ENCODE measurements at places on chromosomes 2 and 18. TPM values are rescaled to one million over a fixed set of nuclear protein-coding genes. Genes with fewer than 3 reads are reported as not detected.
A peak's percentile ranks its signal among the peaks of the same experiment; 100 is the strongest.

ASXL3 gene
- total RNA-seq, result 1.2 TPM

FAM210A gene
- total RNA-seq, result 21.9 TPM

GALNT14 gene
- total RNA-seq, result not detected

LYPD6B gene
- total RNA-seq, result not detected

LAMA1 gene
- 1.7 TPM for total RNA-seq

CYP27A1 gene
- 11.6 TPM for total RNA-seq

TMEM163 gene
- 16.7 TPM for total RNA-seq

SCYGR4 gene
- total RNA-seq, result not detected

SCYGR7 gene
- total RNA-seq, result not detected

TEX44 gene
- not detected for total RNA-seq

SLC1A4 gene
- total RNA-seq, result 14.9 TPM

ZNF892 gene
- 12.5 TPM for total RNA-seq

RAX gene
- not detected for total RNA-seq

DNA sequence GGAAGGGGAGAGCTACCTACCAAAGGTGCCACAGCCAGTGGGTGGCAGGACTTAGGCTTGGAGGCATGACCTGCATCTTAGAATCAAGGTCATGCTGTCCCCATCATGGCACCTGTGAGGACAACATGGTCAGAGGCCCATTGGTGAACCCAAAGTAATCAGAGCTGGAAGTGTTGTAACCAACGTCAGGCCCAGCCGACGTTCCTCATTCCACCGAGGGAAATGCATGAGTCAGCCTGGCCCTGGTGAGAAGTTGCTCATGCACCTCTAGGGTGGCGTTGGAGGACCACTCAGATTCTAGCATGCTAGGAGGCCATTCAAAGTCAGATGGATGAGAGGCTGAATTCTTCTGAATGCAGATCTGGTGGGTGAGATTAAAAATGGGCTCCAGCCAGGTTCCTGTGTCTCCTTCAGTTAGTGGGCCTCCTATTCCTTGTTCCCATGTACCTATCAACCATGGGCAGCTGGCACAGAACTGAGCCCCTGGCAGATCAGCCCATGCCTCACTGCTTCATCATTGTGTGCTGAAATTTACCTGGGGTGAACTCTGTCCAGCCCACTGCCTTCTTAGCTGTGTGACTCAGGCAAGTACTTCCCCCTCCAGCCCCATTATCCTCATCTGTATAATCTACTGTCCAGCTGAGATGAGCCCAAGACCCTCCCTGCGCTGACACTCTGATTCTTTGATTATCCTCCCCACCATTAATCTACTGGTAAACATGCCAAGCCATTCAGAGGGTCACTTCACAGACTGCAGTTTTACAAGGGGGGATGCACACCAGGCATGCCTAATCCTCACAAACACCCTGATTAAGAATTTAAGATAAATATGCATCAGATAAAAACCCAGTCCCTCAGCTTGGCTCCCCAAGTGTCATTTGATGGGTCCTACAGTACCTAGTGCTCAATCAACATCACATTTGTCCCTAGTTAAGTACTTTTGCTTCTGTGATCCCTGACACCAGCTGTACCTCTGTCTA, 14.0 kb downstream of the SLC14A2 start:
- no peaks in the 10 kb centered on the region for H3K27me3 ChIP-seq
- no peak overlapping the region for H3K4me3 ChIP-seq
- H3K4me1 ChIP-seq, result no peaks in the 10 kb centered on the region
- no peak for DNase-seq
- H3K27ac ChIP-seq, result no peak overlapping the region
- no peaks in the 10 kb centered on the region for H3K36me3 ChIP-seq

GRCh38 chr2:235500761-235501672, 7.2 kb downstream of the AGAP1 start:
- no peaks in the 10 kb centered on the region for H3K27me3 ChIP-seq
- H3K36me3 ChIP-seq, result no peaks in the 10 kb centered on the region
- H3K4me1 ChIP-seq, result peaks cover 73% of the 10 kb centered on the region
- no peak for DNase-seq
- no peak overlapping the region for H3K4me3 ChIP-seq
- no peak overlapping the region for H3K27ac ChIP-seq

DNA sequence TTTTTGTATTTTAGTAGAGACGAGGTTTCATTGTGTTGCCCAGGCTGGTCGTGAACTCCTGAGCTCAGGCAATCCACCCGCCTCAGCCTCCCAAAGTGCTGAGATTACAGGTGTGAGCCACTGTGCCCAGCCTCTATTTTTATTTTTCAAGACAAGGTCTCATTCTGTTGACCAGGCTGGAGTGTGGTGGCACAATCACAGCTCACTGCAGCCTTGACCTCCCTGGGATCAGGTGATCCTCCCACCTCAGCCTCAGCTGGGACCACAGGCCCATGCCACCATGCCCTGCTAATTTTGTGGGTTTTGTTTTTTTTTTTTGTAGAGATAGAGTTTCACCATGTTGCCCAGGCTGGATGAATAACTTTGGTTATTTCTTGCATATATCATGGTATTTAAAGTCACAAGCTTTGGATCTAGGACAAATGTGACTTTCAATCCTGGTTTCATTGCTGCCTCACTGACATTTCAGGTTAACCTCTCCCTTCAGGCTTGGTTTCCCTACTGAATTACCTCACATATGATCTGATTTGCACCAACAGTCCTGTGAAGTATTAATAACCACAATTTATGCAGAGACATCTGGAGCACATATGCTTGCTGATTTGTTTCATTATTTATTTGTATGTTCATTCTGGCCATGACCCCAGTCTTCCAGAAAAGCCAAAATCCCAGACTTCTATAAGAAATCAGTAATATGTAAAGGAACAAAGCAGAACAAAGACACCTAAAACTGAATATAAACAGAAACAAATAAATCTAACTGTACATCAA, 17.5 kb upstream of the RAB31 start:
- no peaks in the 10 kb centered on the region for H3K36me3 ChIP-seq
- H3K27me3 ChIP-seq, result no peaks in the 10 kb centered on the region
- no peak overlapping the region for H3K4me3 ChIP-seq
- no peak for DNase-seq
- peaks cover 2% of the 10 kb centered on the region for H3K4me1 ChIP-seq
- no peak overlapping the region for H3K27ac ChIP-seq

DNA sequence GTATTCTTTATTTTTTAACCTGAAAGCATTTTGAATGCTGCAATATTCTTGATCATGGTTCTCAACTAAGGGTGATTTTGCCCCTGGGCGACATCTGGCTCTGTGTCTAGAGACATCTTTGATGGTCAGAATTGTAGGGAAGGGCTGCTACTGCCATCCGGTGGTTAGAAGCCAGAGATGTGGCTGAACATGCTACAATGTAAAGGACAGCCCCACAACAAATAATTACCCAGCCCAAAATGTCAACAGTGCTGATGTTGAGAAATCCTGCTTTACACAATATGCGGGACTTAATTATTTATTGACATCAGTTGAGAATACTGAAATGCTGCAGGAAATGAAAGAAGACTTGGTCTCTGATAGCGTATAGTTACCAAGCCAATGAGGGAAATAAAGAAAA, 37.5 kb upstream of the SERPINB2 start:
- DNase-seq, result no peak
- no peaks in the 10 kb centered on the region for H3K27me3 ChIP-seq
- no peaks in the 10 kb centered on the region for H3K4me1 ChIP-seq
- no peaks in the 10 kb centered on the region for H3K36me3 ChIP-seq
- no peak overlapping the region for H3K27ac ChIP-seq
- H3K4me3 ChIP-seq, result no peak overlapping the region

- DNase-seq, result no peak
- H3K27ac ChIP-seq, result peak overlapping the region; percentile 71
- H3K36me3 ChIP-seq, result no peaks in the 10 kb centered on the region
- no peak overlapping the region for H3K4me3 ChIP-seq
These were observed 54.7 kb upstream of the GATA6 start for GRCh38 chr18:22114526-22115321.

- peaks cover 46% of the 10 kb centered on the region for H3K4me1 ChIP-seq
- H3K27me3 ChIP-seq, result no peaks in the 10 kb centered on the region
- no peak overlapping the region for H3K27ac ChIP-seq
- peaks cover 82% of the 10 kb centered on the region for H3K36me3 ChIP-seq
- DNase-seq, result no peak
These were observed 8.9 kb downstream of the KLF11 start for GRCh38 chr2:10052216-10052615.

GRCh38 chr2:37167636-37168180, 10.9 kb upstream of the EIF2AK2 start:
- peak; percentile 62 for DNase-seq
- H3K36me3 ChIP-seq, result no peaks in the 10 kb centered on the region
- H3K4me3 ChIP-seq, result no peak overlapping the region
- no peaks in the 10 kb centered on the region for H3K4me1 ChIP-seq
- no peak overlapping the region for H3K27ac ChIP-seq
- H3K27me3 ChIP-seq, result no peaks in the 10 kb centered on the region

DNA sequence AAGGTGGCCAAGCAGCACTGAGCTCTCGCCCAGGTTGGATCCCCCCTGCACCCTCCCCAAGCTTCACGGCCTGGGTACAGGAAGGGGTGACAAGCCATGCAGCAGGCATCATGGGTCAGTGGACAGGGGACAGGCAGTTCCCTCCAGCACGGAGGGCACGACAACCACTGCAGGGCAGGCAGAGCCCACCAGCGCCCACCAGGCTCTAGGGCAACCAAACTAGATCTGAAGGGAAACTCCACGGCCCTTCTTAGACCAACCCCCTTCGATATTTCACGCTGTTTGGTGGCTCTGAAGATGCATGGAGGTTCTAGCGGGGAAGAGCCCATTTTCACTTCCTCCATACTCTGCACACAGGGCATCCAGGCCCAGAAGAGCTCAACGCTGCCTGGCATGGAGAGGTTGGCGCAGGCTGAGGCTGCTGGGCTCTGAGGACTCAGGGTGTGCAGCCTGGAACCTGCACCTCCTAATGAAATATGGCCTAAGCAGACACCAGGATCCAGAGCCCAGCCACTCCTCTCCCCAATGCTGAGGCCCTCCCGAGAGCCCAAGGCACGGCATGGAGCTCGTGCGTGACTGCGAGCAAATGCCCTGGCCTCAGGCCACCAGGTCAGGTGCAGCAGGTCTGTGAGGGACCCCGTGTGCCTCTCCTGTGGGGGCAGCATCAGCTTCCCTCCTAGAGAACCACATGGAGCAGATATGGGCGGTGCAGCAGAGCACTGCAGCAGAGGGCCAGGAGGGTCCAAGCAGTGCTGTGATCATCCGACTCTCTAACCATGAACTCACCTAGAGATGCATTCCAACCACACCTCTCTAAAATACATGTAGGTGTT, 8.7 kb upstream of the MTERF4 start:
- no peaks in the 10 kb centered on the region for H3K4me1 ChIP-seq
- H3K4me3 ChIP-seq, result no peak overlapping the region
- H3K36me3 ChIP-seq, result no peaks in the 10 kb centered on the region
- no peak for DNase-seq
- H3K27me3 ChIP-seq, result no peaks in the 10 kb centered on the region

DNA sequence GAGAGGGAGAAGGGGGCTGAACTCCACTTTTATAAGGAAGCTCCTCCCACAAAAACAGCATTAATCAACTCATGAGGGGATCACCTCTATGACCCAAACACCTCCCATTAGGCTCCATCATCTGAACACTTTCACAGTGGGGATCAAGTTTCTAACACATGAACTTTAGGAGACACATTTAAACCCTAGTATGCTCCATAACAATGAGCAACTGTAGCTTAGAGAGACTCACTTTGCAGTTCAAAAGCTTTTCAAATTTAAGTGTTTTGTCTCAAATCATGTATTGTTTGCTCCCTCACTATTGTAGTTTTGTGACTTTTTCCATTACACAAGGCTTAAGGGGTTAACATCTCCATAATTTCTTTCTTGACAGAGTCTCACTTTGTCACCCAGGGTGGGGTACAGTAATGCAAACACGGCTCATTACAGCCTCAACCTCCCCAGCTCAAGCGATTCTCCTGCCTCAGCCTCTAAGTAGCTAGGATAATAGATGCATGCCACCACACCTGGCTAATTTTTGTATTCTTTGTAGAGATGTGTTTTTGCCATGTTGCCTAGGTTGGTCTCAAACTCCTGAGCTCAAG, 352.7 kb upstream of the CDH20 start:
- no peak for DNase-seq
- no peak overlapping the region for H3K27ac ChIP-seq
- no peaks in the 10 kb centered on the region for H3K4me1 ChIP-seq
- no peaks in the 10 kb centered on the region for H3K27me3 ChIP-seq

- no peaks in the 10 kb centered on the region for H3K36me3 ChIP-seq
- no peak for DNase-seq
- peaks cover 55% of the 10 kb centered on the region for H3K4me1 ChIP-seq
- peak overlapping the region; percentile 71 for H3K27ac ChIP-seq
These were observed 119.7 kb downstream of the GAREM1 start for GRCh38 chr18:32351032-32351431.

GRCh38 chr2:14475994-14476393, 156.5 kb upstream of the LRATD1 start:
- H3K27ac ChIP-seq, result no peak overlapping the region
- H3K27me3 ChIP-seq, result no peaks in the 10 kb centered on the region
- no peaks in the 10 kb centered on the region for H3K4me1 ChIP-seq
- H3K36me3 ChIP-seq, result no peaks in the 10 kb centered on the region
- no peak overlapping the region for H3K4me3 ChIP-seq

DNA sequence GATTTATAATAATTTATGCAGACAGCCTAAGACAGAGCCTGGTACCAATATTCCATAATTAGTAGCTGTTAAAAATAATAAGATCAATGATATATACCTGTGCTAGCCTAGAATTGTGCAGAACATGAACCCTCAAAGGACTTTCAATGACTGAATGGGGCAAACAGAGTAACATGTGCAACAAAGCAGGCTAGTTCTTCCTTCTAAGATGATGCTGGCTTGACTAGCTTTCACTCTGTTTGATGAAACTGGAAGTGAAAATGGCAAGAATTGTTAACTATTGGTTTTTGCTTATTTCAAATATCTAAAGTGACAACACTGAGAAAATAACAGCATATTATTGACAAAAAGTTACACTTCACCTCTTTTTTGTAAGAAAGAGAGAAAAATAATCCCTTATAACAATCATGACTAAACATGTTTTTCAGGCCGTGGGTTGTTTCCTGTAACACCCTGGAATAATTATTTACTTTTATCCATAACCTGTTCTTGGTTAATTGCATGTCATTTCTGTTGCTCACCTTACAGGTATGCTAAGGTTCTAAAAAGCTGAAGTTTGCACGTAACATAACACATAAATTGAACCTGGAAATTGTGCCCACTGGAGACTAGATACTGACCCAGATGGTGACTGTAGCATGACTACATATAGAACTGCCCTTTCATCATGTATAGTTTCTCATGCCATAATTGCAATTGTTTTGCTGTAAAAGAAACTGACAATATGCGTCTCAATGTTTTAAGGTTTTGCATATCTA, 108.7 kb downstream of the C18orf54 start:
- no peak overlapping the region for H3K4me3 ChIP-seq
- H3K27ac ChIP-seq, result no peak overlapping the region
- no peaks in the 10 kb centered on the region for H3K27me3 ChIP-seq
- no peaks in the 10 kb centered on the region for H3K4me1 ChIP-seq

- peaks cover 14% of the 10 kb centered on the region for H3K36me3 ChIP-seq
- no peak for DNase-seq
- no peaks in the 10 kb centered on the region for H3K27me3 ChIP-seq
- H3K4me1 ChIP-seq, result peaks cover 2% of the 10 kb centered on the region
- no peak overlapping the region for H3K4me3 ChIP-seq
These were observed 77.9 kb upstream of the FAM124B start for GRCh38 chr2:224479826-224480225.

GRCh38 chr2:207617011-207617671, 8.1 kb downstream of the METTL21A start:
- no peaks in the 10 kb centered on the region for H3K27me3 ChIP-seq
- no peak overlapping the region for H3K4me3 ChIP-seq
- no peak for DNase-seq

Measured in stomach (tissue), 19 donors.